ENCODE measurements at places on chromosomes 16 and 17.

DNA sequence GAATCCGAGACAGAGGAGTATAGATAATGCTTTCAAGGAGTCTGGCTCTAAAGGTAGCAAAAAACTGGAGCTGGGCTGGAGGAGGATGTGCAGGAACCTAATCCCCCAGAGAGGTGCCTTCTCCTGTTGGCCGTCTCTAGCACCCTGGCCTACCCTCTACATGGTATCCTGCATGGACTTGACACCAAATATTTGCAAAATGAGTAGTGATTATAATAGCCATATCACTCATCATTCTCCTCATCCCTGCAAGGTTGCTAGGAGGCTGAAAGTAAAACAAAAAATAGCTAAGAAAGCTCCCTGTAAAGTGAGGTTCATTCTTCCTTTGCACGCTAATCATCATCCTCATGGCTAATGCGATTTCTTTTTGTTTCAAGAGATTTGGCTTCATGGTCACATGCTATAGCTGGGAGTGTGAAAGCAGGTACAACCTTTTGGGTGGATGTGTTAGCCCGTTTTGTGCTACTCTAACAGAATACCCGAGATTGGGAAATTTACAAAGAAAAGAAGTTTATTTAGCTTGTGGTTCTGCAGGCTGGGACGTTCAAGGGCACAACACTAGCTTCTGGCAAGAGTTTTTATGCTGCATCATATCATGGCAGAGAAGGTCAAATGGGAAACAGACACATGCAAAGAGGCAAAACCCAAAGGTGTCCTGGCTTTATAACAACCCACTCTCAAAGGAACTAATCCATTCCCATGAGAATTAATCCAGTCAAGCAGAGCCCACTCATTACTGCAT is 27.1 kb upstream of the CIITA start:
- no peak for DNase-seq

DNA sequence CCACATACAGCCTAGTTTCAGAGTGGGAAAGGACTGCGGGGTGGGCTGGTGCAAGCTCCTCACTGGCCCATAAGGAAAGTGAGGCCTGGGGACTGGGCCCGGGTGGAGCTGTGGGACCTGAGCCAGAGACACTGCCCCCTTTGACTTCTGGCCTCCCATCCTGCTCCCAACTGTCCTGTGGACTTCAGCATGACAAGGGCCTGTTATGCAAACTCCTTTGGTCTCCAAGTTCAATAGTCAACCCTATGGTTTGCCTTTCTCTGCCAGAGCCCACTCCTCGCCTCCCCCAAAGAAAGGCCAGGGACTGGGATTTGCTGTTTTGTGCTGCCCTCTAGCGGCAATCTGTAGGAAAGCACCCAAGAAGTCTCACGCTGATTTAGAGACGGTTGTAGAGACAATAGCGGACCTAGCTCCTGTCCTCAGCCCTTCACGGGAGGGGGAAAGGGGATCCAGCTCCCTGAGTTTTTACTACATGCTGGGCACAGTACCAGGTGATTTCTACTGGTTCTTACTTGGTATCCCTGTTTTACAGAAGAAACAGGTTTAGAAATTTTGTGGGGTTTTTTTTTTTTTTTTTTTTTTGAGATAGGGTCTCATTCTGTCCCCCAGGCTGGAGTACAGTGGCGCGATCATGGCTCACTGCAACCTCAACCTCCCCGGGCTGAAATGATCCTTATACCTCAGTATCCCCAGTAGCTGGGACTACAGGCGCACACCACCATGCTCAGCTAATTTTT is 1.2 kb upstream of the TLCD3B start:
- peak; percentile 78 for DNase-seq

GRCh38 chr16:86171329-86171728 is 272.4 kb downstream of the IRF8 start:
- DNase-seq, result no peak

GRCh38 chr17:40560592-40561293 is 4.5 kb downstream of the CCR7 start:
- DNase-seq, result no peak

DNA sequence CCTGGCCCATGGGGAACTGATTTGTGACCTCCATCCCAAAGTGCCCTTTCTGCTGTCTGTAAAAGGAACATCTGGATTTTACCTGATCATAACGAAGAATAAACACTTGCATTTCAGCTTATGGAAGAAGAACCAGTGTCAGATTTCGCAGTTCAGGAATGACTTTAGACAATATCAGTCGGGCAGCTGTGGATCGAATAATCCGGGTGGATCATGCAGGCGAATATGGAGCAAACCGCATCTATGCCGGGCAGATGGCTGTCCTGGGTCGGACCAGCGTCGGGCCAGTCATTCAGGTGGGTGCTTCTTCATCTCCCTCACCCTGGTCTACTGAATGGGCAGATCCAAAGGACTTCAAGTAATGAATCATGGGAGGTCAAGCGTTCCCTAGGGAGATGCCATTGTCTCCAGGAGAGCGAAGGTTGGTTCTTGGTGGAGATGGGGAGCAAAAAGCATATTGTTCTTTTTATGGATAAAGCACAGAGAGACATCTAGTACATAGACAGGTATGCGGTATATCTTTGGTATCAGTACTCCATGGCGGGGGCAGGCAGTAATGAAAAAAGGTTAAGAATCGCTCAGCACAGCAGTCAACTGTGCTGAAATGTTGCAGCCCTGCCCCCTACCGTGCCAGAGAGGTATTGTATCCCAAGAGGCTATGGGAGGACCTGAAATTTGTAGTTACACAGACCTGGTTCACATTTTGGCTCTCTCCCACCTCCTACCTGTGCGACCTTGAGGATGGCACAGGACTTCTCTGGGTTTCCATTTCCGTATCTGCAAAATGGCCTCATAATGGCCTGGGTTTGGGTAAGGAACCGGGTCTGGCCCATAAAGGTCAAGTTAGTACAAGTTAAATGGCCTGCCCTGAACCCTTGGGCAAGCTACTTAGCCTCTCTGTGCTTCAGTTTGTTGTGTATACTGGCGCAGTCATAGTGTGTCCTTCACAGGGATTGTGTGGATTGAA is 4.7 kb downstream of the COQ7 start:
- DNase-seq, result peak; percentile 82

DNA sequence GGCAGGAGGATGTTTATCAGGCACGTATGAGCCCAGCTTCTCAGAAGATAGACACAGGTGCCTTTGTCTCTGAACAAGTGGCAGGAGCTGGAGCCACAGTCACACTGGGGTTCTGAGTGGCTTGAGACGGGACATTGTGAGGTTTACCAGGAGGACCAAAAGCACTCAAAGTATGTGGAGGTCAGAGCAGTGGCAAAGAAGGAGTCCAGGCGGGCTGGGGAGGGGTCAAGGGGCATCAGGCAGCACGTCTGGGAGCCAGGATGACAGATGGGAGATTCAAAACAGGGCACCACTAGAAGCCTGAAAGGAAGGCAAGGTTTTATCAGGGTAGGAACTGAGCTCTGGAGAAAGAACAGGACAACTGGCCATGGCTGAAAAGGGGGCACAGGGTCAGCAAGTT is 67.2 kb upstream of the MARCHF10 start:
- DNase-seq, result no peak

DNA sequence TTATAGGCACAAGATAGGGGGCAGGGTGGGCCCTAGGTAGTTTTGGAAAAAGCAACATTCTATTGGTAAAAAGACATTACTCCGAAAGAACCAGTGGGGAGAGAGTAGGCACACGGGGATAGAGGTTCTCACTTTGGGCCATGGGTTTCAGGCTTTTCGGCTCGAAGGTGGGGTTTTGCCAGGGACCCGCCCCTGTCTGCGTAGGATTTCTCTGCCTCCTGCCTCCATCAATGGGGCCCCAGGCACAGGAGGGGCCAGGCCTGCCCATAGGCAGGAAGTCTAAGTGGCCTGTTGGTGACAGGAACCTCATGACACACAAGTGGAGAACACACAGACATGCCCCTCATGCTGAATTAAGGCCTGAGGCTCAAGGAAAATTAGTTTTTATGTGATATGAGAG is 57.5 kb downstream of the RNF213 start:
- no peak for DNase-seq

GRCh38 chr16:66236301-66236700 is 130.2 kb upstream of the CDH5 start:
- DNase-seq, result no peak

DNA sequence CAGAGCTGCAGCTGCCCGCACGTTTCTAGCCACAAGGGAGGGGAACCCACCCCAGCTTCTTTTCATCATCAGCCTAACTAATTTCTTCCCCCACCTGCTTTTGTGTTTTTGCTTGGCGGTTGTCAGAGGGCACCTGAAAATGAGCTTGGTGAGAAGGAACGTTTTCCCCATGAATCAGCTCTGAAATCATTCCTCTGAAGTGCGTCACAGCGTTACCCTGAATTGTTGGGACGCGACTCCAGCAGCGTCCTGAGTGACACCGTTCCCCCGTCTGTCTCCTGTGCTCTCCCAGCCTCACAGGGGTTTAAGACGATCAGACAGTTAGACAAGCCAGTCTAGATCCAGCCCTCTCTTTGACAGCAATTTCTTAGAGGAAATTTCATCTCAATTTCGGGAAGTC is 722.9 kb upstream of the EEF2KMT start:
- no peak for DNase-seq

DNA sequence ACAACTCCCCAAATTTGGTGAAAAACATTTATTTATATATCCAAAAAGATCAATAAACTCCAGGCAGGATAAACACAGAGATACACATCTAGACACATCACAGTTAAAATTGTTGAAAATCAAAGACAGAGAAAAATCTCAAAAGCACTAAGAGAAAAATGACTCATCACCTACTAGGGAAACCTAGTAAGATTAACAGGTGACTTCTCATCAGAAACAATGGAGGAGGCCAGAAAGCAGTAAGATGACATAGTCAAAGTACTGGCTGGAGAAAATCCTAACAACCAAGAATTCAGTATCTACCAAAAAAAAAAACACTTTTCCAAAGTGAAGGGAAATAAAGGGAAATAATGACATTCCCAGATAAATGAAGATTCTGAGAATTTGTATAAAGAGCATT is 33.8 kb downstream of the ULK2 start:
- DNase-seq, result no peak

DNA sequence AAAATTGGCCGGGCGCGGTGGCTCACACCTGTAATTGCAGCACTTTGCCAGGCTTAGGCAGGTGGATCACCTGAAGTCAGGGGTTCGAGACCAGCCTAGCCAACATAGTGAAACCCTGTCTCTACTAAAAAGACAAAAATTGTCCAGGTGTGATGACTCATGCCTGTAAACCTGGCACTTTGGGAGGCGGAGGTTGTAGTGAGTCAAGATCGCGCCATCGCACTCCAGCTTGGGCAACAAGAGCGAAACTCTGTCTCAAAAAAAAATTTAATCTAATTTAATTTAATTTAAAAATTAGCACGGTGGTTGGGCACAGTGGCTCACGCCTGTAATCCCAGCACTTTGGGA is 1.6 kb upstream of the HBQ1 start:
- DNase-seq, result peak; percentile 13

Measured in HT-29 (cell line).